ENCODE measurements at places on chromosomes 6 and 20.

DNA sequence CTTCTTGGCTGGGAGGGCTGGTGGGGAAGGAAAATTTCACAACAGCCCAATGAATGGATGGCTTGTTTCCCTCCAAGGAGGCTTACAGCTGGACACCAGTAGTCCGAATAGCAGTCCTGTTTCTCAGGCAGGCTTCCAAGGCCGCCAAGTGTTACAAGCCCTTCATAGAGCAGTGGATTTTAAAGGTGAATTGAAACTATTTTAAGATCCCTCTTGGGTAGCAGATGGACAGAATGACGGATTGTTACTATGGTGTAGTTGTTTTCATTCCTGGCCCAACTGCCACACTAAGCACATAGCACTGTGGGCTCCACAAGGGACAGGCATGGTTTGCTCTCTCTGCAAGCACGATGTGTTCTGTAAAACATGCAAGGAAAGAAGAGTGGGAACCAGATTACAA, 203.3 kb upstream of the TAB2 start:
- DNase-seq: no peak

GRCh38 chr20:38649275-38649891, 47.8 kb downstream of the ARHGAP40 start:
- no peak for DNase-seq

DNA sequence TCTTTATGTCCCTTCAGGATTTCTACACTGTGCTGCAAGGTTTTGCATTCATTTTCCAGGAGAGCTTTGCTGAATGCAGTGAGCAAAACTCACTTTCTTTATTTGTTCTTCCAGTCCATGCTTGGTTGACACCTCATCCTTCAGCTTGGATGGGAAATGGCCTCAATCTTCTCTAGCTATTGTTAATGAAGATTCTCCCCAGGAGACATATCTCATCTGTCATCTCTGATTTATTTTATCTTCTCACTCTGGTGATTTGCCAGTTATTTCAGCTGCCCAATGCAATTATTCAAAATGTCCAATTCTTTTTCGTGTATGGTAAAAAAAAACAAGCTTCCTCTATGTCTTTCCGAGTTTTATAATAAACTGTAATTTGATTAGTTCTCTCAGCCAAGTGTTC, 77.9 kb upstream of the PAK5 start:
- DNase-seq: no peak

DNA sequence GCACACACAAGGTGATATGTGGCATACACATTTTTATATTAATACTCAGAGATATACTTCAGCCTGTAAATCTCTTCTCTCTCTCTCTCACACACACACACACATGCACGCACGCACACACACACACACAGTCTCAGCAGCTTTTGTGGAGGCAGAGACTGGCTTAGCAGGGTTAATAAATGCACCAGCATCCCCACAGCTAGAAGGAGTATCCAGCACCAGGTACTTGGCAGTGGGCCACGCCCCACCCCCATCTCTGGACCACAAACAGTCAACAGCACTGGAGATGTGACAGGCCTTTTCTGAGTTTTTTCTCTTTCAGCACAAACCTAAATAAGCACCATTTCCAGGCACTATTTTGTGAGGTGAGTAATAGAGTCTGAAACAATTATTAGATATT, 47.3 kb upstream of the LRFN2 start:
- no peak for DNase-seq

- DNase-seq: no peak
Measured at GRCh38 chr6:14569394-14569793, 451.8 kb downstream of the CD83 start.

DNA sequence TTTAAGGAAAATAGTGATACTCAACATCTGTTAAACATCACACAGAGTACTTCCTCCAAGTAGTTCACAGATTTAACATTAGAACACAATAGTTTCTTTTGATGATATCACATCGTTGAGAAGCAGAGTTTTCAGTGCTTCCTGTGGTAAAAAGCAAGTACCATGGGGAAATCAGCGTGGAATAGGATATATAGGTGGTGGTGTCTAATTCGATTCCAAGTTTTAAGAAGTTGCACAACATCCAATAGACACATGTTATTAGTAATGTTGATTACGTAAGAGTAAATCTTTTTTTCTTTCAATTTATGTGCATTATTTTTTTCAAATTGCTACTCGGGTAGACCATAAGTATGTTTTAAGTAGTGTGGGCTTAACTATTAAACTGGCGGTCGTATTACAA, 360.7 kb downstream of the NKAIN2 start:
- no peak for DNase-seq

- no peak for DNase-seq
Measured at GRCh38 chr20:3740615-3741301, 8.3 kb downstream of the HSPA12B start.

DNA sequence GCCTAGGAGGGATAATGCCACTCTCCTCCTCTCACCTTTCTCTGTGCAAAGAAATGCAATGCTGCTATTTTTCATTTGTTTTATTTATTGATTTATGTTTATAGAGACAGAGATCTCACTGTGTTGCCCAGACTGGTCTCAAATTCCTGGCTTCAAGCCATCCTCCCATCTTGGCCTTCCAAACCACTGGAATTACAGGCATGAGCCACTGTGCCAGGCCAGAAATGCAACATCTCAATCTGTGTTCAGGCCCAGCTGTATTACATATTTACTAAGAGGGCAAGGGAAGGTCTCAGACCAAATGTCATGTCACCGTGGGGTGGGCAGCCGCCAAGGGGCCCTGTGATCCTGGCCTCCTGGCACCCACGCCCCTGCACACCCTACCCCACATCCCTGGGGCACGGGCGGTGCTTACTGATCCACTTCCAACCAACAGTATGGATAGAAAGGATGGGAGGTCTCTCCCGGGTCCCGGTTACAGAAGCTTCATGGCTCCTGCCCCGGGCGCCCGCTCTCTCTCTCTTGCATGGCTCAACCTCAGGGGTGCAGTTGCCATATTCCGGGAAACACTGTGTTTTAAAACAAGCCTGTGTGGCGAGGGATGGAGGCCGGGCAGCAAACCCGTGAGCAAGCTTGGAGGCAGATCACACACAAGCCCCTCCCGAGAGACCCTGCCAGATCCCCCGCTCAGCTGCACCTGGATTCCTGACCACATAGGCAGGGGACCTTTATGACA, 111.8 kb downstream of the AGPAT4 start:
- peak; percentile 44 for DNase-seq

- no peak for DNase-seq
Measured at GRCh38 chr20:4812641-4813075, 90.9 kb downstream of the PRND start.

DNA sequence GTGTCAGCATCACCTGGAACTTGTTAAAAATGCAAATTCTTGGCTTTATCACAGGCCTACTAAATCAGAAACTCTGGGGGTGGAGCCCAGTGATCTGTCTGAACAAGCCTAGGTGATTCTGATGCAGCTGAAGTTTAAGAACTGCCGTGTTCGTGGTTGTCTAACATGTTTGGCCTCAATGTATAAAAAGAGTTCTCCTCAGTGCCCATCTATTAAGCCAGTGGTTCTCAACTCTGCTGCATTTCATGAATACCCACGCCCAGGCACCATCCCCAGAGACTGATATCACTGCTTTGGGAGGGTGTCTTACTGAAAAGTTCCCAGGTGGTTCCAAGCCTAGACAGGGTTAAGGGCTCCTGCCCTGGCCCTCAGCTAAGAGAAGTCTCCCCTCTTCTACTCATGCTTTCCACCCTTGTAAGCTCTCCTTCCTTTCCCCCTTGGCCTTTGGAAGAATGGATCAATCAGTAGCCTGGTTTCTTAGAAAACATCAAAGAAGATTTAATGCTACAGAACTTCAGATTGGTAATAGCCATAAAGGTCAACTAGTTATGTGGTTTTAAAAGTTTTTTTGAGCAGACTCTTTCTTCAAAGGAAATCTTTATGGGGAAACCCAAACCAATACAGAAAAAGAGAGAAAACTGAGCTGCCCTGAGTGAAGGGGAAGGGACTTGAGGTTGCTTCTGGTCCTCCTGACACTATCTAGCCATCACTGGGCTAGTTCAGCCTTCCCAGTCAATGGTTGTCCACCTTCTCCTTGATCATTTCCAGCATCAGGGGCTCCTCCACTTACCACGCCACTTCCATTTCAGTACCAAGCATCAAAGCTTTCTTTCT, 38.9 kb upstream of the TNFAIP3 start:
- no peak for DNase-seq

DNA sequence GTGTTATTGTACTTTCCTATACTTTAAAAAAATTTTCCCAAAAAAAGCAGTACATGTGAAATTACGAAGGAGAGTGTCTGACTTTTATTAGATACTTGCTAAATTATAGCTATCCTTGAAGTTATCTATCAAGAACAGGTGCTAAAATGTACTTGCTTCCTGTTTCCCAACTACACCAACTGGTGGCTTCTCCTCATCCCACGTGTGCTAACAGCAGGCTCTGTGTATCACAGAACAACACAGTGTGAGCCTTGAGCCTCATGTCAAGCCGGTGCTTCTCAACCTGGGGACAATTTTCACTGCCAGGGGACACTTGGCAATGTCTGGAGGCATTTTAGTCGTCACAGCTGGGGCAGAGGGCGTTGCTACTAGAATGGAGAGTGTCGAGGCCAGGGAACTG, 36.2 kb upstream of the CDYL start:
- DNase-seq: no peak

- DNase-seq: no peak
Measured at GRCh38 chr6:16184129-16184528, 54.3 kb upstream of the GMPR start.

DNA sequence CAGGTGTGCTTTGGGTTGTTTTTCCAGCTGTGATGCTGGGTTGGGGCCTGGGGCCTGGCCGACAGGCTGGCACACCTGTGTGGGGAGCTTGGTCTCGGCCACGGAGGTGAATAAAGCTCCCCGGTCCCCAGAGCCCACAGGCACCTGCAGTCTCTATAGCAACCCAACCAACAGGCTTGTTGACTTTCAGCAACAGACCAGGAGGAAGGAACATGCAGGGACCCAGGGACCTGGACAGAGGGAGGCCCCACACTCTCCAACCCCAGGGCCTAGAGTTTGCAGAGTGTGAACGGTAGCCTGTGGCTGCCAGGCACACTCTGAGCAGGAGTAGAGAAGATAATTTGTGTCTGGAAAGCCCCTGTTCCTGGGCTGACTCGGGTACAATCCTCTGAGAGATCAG, 14.6 kb upstream of the SYNJ2 start:
- DNase-seq: no peak

DNA sequence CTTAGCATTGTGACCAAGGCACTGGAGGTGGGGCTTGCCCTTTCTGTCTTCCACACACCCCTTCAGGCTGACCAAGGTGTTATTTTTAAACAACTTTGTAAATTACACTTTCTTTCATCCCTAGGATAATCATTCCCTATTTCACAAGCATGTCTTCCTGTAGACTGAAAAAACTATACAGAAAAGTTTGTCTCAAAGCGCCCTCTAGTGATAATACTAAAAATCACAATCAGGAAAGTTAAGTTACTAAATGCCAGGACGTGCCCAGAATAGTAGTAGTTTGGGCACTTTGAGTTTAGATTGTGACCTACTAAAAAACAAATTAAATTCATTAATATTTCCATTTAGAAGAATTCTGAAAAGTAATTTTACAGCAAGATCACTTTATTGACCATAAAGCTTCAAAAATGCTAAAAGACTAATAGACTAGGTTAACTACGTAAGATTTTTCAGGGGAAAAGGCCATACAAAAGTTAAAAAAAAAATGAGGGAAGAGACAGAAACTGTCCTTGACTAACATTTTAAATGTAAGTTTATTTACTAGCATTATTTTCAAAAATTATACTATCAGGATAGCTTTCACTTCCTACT, 123.3 kb upstream of the DUSP22 start:
- peak; percentile 50 for DNase-seq

GRCh38 chr6:90285611-90286381, 10.8 kb downstream of the BACH2 start:
- peak; percentile 94 for DNase-seq

DNA sequence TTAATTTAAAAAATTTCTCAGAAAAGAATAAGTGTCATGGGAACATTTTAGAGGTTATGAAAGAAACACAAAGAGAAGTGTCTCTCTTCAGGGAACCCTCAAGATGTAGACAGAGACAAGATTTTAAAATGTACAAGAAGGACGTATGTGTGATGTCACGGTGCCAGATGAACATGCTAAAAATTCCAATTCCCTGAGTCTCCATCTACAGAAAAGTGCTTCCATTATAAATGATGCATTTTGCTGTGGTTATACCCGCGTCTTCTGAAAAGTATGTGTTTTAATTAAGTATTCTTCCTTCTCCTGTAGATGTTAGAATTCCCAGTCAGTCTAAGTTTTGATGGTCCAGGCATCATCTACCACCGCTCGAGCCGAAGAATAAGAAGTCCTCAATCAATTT, 489.1 kb downstream of the PREX1 start:
- DNase-seq: peak; percentile 67

DNA sequence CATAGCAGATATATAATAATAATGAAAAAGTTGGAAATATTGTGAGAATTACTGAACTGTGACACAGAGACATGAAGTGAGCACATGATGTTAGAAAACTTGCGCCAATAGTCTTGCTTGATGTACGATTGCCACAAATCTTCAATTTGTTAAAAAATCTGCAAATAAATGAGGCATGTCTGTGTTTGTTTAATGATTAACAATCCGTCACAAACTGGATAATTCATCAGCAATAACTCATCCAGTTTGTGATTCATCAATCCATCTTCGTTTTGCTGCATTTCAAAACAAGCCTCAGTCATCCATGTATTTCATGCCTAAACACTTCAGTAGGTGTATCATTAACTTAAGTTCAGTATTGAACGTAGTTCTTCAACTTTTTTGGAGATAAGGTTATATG, 25.5 kb upstream of the SMIM26 start:
- DNase-seq: no peak

DNA sequence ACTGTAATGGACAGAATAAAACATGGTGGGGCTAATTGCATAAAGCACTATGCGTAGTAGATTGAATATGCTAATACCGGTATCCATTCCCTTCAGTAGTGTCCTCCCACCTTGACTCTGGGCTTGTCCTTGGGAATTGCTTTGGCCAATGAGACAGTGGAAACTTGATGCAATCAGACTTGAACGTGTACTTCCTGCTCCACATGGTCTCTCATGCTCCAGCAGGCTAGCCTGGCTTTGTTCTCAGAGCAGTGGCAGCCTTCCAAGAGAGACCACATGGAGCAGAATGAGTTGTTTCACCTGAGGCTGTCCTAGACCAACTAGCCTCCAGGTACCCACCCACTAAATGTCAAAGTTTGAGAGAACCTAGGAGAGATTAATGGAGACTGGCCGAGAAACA, 37.0 kb upstream of the BTBD3 start:
- DNase-seq: no peak
